ENCODE measurements at places on chromosomes 5 and 9.
A peak's percentile ranks its signal among the peaks of the same experiment; 100 is the strongest.

- no peak for DNase-seq
These were observed 95.9 kb upstream of the TNC start for GRCh38 chr9:115213818-115214334.

DNA sequence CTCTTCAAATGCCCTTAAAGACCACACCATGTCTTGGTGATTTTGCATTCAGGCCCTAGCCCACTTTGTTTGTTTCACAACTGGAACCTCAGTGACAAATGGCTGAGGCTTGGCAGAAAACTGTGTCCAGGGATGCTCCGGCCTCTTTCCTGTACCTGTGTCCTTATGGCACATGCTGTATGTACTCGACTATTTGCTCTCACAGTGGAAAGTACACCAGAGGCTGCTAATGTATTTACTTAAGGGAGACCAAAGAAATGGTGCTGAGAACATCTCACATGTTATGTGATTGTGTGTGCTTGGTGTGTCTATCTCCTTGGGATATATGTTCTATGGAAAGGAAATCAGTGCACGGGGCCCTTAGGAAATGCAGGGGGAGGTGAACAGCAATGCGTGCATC, 263.3 kb downstream of the GADD45G start:
- no peak for DNase-seq

DNA sequence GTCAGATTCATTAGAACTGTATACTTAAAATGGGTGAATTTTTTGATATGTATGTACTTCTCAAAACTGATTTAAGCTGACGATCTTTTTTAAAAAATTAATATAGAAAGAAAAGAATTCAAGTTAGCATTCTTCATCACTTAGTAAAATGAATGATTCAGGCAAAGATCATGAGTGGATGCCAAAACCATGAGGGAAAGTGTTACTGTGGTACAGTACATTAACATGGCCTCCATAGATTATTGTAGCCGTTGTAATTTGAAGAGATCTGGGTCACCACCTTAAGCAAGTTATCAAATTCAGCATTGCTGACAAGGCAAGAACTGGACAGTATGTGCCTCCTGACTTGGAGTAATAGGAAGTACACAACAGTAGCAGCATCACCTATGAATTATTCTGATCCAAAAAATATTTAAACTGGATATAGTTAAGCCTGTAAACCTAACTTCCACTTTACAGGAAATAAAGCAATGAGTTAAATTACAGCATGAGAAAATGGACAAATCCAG, 29.7 kb downstream of the C9orf85 start:
- DNase-seq: no peak

- DNase-seq: peak; percentile 8
These were observed 51.2 kb upstream of the ARRDC3 start for GRCh38 chr5:91434348-91434747.

GRCh38 chr9:129482521-129483414, 138.1 kb downstream of the C9orf50 start:
- DNase-seq: peak; percentile 47

- no peak for DNase-seq
These were observed 9.4 kb downstream of the PSMD5 start for GRCh38 chr9:120833325-120833724.

Data from activated CD4-positive, alpha-beta T cell treated with anti-CD3 and anti-CD28 coated beads for 48 hours (primary cell).